ENCODE measurements at places on chromosomes 12 and 14. TPM values are rescaled to one million over a fixed set of nuclear protein-coding genes. Genes with fewer than 3 reads are reported as not detected.

Gene ARHGAP9
- total RNA-seq: 329 TPM

Gene DAO
- total RNA-seq: not detected

Gene OR10G2
- total RNA-seq: not detected

Gene PSEN1
- 32.7 TPM for total RNA-seq

Gene IRAK3
- total RNA-seq: 0.35 TPM

Gene POTEG
- not detected for total RNA-seq

Gene INHBC
- not detected for total RNA-seq

GRCh38 chr14:34835312-34835711 is 39.8 kb downstream of the BAZ1A start:
- no peak for DNase-seq

DNA sequence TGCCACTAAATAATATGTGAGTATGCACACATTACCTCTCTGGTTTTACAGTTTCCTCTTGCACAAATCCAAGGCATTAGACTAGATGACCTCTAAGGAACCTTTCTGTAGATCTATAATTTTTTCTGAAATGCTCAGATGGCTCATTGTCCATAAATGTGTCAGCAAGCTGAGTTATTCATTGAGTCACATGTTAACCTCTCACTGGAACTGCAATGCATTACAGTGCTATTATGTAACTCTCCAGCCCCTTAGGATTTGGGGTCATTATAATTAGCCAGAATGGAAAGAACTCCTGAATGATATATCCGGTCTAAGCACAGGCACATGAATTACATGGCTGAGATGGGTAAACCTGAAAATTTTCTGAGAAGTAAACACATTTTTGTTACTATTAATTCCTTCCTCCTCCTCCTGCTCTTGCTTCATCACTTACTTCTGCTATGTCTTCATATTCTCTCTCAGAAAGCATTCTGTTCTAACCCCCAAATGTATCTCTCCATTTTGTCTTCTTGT is 20.3 kb upstream of the DRAM1 start:
- DNase-seq: no peak

DNA sequence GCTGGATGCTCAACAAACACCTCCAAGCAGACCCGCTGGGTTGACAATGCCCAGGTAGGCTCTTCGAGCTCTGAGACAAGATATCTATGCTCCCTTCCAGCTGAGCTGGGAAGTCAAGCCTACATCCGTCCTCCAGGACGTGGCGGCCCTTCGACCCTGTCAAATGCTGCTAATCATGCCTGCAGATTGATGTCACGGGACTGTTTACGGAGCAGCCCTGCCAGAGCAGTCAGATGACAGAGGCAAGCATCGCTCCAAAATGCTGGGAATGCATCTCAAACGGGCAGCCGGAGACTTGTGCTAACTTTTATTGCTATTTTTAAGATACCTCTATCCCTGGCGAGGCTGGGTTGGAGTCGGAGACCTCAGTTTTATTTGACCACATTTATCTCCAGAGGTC is 139.2 kb downstream of the NTF3 start:
- no peak for DNase-seq

DNA sequence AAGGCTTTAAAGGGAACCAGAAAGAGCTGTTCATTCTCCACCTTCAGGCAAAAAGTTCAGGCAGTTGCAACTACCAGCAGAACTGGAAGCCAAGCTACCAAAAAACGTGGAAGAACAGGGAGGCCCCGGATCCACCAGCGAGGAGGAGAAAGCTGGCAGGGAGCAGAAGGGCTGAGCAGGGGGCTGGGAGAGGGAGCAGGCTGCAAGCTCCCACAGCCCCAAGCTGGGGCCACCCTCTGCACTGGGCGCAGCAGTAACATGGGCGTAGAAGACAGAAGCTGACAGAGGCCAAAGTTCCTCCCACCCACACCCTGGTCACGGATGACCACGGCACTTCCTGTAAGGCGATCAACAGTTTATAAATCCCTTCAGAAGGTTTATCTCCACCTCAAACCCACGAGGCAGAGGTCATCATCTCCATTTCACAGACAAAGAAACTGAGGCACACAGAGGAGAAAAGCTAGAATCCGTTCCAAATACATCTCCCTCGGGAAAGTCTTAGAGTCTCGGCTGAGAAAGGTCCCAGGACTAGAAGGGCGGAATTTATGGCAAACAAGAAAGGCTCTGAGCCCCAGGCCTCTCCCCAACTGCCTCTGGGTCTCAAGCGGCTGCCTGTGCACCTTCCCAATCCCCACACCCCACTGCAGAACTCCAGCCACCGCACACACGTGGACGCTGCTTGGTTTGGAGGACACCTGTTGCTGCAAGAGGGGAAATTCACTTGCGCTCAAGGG is 1.8 kb downstream of the CCDC85C start:
- no peak for DNase-seq

GRCh38 chr12:110371408-110372055 is 32.0 kb downstream of the ANAPC7 start:
- DNase-seq: no peak

- no peak for DNase-seq
These were observed 1.3 kb downstream of the NAA30 start for GRCh38 chr14:57391517-57392195.

GRCh38 chr12:75661908-75662307 is 150.5 kb upstream of the KRR1 start:
- DNase-seq: no peak

- peak; percentile 17 for DNase-seq
These were observed 83.0 kb upstream of the CCDC196 start for GRCh38 chr14:66403183-66403582.

- no peak for DNase-seq
These were observed 3.9 kb downstream of the SAMD4A start for GRCh38 chr14:54570631-54571415.

DNA sequence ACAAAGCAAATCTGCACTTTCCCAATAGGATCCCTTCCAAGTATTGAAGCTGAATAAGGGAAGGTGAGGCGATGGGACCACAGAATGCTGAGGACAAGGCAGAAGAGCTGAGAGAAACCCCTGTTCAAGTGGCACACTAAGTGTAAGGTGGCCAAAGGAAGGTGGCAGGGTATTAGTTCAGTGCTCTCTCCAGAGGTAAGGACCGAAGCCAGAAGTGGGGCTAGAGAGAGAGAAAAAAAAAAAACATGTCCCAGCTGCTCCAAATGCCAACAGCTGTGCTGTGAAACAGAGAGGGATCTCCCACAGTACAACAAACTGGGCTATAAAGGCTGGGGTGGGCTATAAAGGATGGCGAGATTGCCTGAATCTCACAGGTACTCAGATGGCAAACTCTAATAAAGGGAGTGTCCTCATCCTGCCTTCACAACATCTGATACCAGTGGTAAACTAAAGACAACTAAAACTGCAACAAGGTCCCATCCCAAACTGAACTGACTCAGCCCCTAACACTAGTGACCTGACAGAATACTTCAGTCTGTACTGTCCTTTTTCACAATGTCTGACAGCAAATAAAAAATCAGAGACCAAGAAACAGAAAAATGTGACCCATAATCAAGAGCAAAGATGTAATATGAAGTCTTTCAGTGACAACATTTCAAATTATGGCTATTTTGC is 47.9 kb downstream of the CDK17 start:
- no peak for DNase-seq

DNA sequence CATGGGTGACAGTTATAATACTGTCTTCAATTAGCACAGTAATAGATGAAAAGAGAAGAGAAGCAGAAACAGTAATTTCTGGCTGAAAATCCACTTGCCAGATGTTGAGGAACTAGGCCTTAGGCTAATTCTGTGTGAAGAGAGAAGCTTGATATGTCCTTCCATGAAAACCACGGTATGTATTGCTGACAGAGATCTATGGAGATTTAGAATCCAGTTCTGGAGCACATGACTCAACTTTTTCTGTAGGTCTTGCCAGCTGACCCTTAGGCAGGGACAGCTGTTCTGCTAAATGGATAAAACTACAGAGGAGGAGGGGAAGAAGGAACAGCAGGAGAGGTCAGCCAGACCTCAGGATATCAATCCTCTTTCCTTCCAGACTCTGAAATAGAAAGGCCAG is 211.5 kb downstream of the PRKD1 start:
- no peak for DNase-seq

DNA sequence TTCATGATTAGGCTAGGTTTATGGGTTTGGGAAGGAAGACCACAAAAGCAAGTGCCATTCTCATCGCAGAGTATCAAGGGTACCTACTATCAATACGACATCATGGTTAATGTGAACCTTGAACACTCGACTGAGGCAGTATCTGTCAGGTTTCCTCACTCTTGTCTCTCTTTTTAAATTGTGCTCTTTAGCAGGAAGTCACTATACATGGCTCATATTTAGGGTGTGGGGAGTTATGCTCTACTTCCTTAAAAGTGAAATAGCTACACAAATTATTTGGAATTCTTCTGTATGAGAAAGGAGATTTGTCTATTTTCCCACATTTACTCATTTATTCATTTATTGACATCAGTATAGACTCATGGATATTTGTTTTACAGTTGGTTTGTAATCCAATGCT is 5.9 kb upstream of the CLEC4E start:
- DNase-seq: no peak

- no peak for DNase-seq
These were observed 21.6 kb downstream of the TMTC2 start for GRCh38 chr12:82708061-82708879.

DNA sequence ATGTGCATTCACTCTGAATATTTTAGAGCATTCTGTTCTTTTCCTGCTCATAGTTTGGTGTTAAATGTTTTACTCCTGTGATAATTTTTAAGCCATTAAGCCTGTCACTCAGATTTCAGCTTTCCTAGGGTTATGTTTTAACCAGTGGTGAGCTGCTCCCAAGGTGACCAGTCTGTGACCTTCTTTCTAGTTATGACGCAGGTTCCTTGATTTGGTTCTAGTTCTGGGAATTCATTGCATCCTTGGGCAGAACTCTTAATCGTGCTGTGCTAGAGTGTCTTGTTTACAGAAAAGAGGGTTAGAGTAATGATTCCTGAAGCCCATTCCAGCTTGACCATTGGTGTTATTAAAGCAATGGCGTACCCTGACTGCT is 2.2 kb downstream of the GABARAPL1 start:
- DNase-seq: no peak

- DNase-seq: no peak
These were observed 7.5 kb upstream of the ZFP36L1 start for GRCh38 chr14:68800390-68800789.

GRCh38 chr12:89230376-89231315 is 121.7 kb downstream of the DUSP6 start:
- no peak for DNase-seq

DNA sequence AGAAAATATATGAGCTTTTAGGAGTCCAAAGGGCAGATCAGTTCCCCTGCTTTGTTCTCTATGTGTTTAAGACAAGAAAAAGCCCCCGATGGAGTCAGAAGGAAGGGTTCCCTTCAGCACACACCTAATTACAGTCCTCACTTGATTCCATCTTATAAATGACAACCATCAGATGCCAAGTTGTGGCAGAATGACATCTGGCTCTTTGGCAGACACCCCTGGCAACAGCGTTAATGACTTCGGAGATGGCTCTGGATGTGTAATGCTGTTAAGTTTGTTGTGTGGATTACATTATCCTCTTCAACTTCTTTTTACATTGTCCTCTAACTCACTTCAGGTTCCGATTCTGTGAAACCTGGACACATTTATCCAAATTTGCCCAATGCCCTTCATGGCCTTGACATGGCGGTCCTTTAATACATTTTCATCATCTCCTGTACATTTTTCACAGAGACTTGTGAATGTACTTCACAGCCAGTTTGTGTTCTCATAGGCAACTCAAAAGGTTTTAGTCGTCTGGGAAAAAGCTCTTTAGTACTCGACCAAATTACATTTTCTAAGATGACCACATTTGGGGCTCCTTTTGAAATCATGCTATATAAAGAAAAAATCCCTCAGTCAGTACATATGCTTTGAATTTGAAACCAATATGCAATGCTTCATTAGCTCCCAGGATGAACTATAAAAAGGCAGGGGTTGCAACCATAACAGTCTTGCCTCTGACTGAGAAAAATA is 667.8 kb downstream of the NOVA1 start:
- no peak for DNase-seq

DNA sequence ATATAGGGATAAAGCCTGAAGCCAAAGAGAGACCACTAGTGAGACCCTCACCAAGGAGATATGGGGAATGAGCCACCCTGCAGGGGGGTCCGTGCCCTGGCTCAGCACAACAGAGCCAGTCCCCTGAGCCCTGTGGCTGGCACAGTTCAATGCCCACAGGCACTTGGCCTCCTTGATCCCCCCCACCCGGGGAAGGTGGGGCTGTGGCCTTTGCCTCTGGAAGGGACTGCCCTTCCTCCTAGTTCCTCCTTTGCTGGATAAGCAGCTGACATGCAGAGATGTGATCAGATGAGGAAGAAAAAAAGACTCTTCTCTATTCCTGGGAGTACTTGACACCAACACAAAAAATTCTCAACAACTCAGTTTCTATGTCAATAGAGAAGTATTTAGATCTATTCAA is 19.9 kb downstream of the TTC7B start:
- no peak for DNase-seq

DNA sequence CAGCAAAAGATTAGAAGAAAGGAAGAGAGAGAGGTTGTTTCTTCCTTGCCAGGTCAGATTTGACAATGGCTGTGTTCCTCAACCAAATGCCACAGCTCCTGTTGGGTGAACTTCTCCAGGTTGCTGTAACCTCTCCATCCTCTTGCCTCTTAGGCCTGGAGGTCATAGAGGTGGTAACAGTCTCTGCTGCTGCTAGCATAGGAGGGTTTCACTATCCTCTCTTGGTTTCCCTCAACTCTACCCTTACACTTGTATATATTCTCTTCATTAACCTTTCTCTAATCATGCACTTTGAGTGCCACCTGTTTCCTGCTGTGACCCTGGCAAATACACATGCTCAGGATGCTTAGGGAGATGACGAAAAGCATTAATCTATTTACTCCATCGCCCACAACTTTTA is 67.7 kb upstream of the HIF1A start:
- no peak for DNase-seq

GRCh38 chr12:65494537-65494936 is 216.1 kb downstream of the MSRB3 start:
- no peak for DNase-seq

GRCh38 chr12:78562368-78563205 is 302.0 kb upstream of the SYT1 start:
- DNase-seq: no peak

GRCh38 chr12:121227294-121227693 is 17.4 kb downstream of the P2RX4 start:
- DNase-seq: no peak

- peak; percentile 8 for DNase-seq
These were observed 64.1 kb downstream of the RAD51B start for GRCh38 chr14:67883717-67884116.

DNA sequence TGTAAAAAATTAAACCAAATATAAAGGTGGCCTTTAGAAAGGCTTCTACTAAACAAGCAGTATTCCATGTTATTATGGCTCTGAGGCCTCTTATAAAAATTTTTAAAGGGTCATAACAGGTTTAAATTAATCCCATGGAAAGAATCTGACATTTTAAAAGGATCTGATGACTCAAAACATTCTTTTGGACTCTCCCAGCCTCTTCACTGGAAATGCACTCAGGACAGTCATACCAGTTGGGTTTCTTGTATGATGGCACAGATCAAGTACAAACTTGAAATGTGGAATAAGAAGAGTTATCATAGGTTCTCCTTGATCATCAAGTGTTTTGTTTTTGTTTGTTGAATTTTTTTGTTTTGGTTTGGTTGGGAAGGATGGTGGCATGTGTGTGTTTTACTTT is 50.8 kb downstream of the PPP2R5E start:
- DNase-seq: no peak
